ENCODE measurements at places on chromosomes 3 and 15.

DNA sequence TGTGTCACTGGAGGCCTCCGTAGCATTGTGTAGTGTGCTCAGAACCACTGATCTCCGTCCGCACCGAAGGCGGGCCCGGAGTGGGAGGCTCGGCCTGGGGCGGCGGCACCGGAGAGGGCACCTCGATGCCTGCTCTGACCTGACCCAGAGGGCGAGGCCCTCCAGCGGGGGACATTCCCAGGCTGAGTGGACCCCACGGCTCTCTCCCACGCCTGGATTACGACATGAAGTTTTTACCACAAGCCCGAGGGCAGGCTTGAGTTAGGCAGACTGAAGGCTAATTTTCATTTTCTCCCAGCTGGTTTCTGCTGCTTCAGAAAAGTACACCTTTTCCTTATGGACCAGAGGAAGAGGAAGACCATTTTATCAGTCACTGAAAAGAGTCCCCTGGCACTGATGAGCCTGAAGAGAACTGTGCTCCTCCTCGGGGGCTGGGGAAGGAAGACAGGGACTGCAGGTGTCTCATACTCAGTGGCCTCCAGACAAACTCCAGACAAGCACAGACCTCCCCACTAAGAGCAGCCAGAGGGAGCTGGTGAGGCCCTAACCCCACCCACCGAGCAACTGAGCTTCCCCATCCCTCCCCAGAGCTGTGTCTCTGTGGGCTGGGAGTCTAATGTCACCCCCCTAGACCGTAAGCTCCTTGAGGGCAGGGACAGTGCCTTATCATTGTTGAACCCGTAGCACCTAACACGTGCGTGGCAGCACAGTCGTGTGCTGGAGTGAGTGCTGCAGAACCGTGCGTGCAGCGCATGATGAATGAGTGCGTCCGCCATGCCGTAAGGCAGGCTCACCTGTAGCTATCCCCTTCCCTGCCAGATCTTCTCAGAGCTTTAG is 74.5 kb upstream of the BLM start:
- no peak for DNase-seq

DNA sequence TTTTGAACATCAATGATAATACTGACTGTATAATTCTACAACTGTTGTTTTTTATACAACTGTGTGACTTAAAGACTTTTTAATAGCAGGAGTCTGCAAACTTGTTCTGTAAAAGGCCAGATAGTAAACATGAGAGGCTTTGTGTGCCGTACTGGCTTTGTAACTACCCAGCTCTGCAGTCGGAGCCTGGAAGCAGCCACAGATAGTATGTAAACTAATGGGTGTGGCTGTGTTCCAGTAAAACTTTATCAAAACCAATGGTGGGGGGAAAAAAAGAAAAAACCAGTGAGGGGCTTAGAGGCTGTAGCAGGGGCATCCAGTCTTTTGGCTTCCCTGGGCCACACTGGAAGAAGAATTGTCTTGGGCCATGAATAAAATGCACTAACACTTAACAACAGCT is 11.9 kb downstream of the ASB7 start:
- DNase-seq: no peak

DNA sequence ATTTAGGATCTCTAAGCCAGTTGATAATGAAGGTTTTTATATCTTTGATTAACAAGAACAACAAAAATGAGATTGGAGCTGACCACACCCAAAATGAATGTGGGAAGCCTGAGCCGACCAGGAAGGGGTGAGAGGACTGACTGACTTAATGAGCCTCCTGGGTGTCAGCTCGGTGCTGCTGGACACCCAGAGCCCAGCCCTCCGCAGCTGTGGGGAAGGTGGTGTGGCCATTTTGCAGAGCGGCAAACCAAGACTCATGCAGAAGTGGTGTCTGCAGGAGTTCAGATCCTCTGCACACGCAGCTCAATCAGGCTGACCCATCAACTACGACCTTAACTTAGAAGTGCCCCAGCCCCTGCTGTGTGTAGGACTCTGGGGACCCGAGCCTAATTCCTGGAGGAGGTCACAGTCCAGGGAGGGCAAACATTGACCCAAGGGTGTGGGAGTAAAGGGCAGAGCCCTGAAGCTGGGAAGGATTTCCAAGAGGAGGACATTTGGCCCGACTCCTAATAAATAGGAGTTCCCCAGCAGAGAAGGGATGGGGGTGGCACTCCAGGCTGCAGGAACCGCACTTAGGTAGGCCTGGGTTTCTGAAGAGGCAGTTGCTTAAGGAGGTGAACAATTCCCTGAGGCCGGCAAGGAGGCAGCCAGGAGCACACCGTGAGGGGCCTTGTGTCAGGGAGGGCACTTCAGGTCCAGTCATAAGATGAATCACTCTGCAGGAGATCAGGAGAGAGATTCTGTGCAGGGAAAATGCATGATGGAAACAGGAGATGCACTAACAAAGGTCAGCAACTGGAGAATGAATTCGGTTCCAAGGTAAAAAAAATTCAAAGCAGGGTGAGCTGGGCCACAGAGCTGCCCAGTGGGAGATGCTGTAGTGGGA is 197.1 kb upstream of the TPM1 start:
- no peak for DNase-seq

GRCh38 chr3:192514754-192515663 is 212.3 kb downstream of the FGF12 start:
- no peak for DNase-seq

DNA sequence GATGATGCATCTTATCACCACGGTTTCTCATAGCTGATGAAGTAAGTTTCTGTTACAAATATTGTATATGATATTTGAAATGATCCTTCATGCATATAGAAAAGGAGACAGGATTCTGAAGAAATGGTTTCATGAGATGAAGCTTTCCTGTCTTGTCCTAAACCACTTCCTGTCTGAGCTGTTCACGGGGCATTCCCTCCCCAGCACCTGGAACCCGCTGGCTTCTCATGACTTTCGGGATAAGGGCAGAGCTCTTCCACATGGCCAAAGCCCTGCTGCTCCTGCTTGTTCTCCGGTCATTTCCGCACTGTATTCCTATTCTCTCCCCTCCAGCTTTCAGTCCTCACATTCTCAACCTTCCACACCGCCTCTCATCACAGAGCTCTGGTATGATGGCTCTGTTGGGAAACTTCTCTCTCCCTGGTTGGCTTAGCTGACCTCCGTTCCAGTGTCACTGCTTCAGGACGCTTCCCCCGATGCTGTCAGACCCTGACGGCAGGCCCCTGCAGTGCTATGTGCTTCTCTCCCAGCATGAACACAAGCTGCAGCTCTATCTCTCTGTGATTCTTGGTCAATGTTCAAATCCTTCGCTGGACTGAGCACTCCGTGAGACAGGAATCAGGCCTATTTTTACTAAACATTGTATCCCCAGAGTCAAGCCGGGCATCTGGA is 86.9 kb upstream of the HERC1 start:
- no peak for DNase-seq

DNA sequence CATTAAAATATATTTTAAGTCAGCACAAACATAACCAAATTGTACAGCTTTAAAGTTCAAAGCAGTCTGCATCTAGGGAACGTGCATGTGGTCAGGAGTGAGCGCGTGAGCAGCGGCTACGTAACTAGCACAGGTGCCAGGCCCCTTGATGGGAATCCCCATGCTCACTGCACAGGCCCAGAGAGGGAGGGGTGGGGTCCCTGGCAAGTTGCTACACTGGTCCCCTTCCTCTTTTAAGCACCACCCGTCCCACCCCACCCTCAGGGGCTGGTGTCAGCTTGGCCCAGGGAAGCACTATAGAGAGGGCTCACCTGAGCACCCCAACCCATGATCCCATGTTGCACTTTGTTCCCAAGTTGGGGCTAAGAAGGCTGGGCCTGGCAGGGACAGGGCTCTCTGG is 835 bp upstream of the GMPPB start:
- DNase-seq: no peak

DNA sequence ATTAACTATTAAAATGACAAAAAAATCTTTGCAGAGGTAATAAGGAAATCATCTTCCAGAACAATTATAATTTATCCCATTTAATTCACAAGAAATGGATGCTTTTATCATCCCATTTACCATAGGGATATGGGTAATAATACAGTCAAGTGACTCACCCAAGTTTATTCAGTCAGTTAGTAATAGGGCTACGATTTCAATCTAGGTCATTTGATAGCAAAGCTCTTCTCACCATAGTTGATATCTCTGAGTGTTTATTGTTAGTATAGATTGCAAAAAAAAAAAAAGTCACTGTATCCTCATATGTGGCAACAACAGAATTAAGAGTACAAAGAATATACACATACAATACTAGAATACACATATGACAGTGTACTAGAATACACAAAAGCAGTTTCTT is 797.1 kb downstream of the ROBO1 start:
- DNase-seq: no peak

DNA sequence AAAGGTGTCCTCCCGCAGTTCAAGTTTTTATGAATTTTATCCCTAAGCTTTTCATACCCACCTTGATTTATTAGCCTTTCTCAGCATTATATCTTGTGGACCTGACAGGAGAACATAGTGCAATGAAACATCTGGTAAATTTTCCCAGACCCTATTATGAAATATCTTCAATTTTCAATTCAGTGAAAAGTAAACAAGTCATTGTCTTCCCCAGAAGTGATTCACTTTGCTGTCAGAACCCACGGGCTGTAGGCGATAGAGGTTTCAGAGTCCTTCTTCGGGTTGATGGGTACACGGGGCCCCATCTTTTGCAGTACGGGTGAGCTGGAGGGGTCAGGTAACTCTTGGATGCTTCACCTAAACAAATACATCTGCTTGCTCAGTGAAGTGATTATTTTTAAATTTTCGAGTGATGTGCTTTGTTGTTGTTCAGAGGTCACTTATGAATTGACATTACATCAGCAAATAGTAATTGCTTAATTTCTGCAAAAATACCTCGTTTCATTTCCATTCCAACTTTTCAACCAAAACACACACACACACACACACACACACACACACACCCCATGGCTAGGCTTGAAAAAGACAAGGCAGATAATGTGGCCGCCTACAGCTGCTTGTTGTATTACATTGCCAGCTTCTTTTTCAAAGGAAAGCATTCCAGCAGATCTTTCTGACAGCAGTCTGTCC is 102.9 kb downstream of the SEMA6D start:
- no peak for DNase-seq

- no peak for DNase-seq
Observed at GRCh38 chr3:148128136-148128535, 569.6 kb upstream of the AGTR1 start.

- no peak for DNase-seq
Observed at GRCh38 chr15:73052653-73053397, 562 bp downstream of the NEO1 start.

- DNase-seq: no peak
Observed at GRCh38 chr15:84831028-84831427, 13.9 kb downstream of the ALPK3 start.

- DNase-seq: no peak
Observed at GRCh38 chr3:112007633-112008032, 8.9 kb downstream of the TAGLN3 start.

- DNase-seq: no peak
Observed at GRCh38 chr3:184258926-184259325, 2.4 kb downstream of the CAMK2N2 start.
